ENCODE measurements at places on chromosomes 16 and 17.

- DNase-seq = no peak
Measured at GRCh38 chr16:35173295-35173694, 1713.9 kb downstream of the TP53TG3F start.

DNA sequence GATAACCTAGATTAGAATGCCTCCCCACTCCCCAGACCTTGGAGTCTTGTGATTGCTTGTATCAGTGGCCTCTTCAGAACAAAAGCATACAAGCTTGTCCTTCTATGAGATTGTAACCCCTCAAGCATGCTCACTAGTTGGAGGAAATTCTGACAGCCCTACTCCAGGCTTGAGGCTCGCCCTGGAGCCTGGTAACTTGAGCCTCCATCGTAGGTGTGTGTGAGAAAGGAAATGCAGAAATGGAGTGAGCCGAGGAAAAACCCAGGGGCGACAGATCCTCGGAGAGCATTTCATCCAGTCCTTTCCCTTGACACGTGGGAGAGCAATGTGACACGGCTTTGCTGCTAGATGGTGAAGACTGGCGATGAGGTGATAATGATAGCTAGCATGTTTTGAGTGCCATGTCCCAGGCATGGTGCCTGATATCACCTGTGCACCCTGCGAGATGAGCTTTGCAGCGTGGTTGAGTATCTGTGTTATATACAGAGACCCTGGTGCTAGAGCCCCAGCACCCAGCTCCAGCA, 31.2 kb downstream of the GNAO1 start:
- no peak for DNase-seq

- no peak for DNase-seq
Measured at GRCh38 chr17:1005361-1005946, 8.5 kb downstream of the TIMM22 start.

- DNase-seq = no peak
Measured at GRCh38 chr17:9860851-9861250, 35.1 kb downstream of the GLP2R start.

- no peak for DNase-seq
Measured at GRCh38 chr17:40112191-40112711, 9.5 kb upstream of the MSL1 start.

All from stimulated activated CD4-positive, alpha-beta T cell treated with anti-CD3 and anti-CD28 coated beads, Interleukin-12 subunit alpha, Interleukin-12 subunit beta, amount 100 ng/mL, for 24 hours (primary cell).